ENCODE measurements at places on chromosomes 7 and 10. TPM values are rescaled to one million over a fixed set of nuclear protein-coding genes. Genes with fewer than 3 reads are reported as not detected.

VWA2 gene
- not detected for total RNA-seq

ANK3 gene
- 0.87 TPM for total RNA-seq

TMEM196 gene
- total RNA-seq = not detected

SCRN1 gene
- 57.0 TPM for total RNA-seq

PPP2R2D gene
- 27.7 TPM for total RNA-seq

GSTO2 gene
- total RNA-seq = 2.3 TPM

CNTNAP2 gene
- not detected for total RNA-seq

LMTK2 gene
- total RNA-seq = 9.2 TPM

PHKG1 gene
- total RNA-seq = 0.52 TPM

LRIT1 gene
- not detected for total RNA-seq

LIPK gene
- total RNA-seq = not detected

Measured in A549 treated with ZK216348 at 1 μM for 4 hours (cell line).